ENCODE measurements at places on chromosomes 12 and 14.

- DNase-seq = no peak
Measured at GRCh38 chr14:48023881-48024280, 348.5 kb upstream of the MDGA2 start.

- peak; percentile 85 for DNase-seq
Measured at GRCh38 chr14:75050852-75051555, at the start of gene MLH3. MLH3 (minus strand) TSS chr14:75051467; CDS start chr14:75049655, 1,812 bp downstream.

DNA sequence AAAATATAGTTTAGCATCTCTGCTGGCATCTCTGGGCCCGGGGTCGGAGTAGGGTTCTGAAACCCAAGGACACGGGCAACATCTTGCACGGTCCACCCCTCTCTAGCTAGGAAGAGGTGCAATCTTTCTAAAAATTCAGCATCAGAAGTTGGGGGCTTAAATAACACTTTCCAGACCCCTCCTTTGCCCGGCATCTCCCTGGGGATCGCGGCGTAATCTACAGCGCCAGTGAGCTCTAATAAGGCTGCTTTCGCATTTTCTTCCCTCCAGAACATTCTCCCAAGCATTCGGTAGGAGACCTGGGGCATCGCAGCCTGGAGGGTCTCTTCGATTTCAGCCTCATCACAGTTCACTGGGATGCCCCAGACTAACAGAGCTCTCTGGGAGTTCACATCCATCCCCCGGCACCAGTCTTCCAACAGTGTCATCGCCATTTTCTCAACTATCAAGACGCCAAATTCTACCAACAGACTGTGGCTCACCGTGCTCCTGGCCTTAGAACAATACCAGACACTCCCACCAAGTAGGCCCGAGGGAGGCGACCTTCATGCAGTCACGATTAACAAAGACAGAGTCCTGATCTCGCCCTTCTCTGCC is 880 bp downstream of the PNMA1 start:
- peak; percentile 64 for DNase-seq

- no peak for DNase-seq
Measured at GRCh38 chr12:116996621-116997020, 85.9 kb downstream of the FBXW8 start.

DNA sequence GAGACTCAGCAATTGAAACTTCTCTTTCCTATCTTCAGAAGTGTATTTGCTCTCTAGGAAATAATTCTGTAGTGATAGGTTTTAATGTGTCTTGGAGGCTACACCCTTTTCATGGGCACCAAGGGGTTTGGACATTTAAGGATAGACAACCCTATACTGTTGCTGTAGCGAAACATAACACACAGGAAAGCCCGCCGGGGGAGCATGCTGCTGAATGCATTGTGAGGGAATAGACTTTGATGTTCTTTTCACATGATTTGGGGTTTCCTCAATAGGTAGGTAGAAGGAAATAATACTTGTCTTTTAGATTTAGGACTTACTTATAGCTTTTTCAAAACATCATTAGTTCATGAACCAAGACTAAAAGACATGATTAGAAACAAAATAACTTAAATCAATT is 97.0 kb downstream of the PELI2 start:
- DNase-seq = no peak

DNA sequence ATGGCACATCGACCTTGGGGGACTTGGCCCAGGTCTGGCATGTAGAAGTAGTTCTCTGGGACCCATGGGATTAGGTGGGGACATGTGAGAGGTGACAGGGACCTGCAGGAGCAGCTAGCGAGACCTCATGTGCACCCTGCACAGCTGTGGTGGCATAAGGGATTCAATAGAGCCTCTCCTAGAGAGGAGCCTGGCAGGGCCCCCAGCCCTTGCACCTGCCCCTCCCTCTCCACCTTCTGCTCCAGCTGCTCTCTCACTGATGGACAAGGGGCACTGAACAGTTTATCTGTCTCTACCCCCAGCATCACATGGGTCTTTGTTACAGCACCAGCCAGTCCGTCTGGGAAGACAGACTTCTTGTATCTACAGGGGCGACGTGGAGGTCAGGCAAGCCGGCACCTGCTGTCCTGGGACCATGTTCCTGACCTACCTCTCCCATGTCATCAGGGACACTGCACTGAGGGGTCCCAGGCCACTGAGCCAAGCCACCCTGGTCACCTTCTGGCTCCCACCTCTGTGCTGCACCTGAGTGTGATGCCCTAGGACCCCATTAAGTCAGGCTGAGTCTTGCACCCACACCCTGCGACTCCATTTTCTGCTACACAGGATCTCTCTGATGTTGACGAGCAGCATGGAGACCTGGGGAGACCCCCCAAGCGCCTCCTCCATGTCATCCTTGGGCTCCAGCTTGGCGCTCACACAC is 32.6 kb downstream of the DDX11 start:
- DNase-seq = no peak

- peak; percentile 16 for DNase-seq
Measured at GRCh38 chr12:104671409-104672095, 214.8 kb downstream of the CHST11 start.
